Neural progenitor cell (in vitro differentiated cells): ENCODE measurements at places on chromosomes 12 and 14. TPM values are rescaled to one million over a fixed set of nuclear protein-coding genes. Genes with fewer than 3 reads are reported as not detected.

Gene POTEG
- total RNA-seq: not detected in 2 replicates

DNA sequence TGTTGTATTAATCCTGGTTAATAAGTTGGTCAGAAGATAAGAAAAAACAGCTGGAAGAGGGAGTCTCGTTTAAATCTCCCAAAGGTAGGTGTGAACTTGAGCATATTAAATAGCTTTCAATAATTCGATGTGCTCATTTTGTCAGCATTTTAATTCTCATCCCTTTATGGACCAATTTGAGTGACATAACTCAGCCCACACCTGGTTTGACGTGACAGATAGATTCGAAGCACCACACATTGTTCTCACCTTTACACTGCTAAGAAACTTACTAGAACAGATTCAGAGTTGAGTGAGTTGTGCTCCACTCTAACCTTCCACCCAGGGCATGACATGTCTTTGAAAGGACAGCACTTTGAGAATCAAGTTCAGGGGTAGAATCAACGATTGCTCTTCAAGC is 161.4 kb upstream of the GZMB start:
- no peak for DNase-seq
- no peak overlapping the region for H3K27ac ChIP-seq
- H3K27me3 ChIP-seq: no peaks in the 10 kb centered on the region
- no peak overlapping the region for H3K4me3 ChIP-seq

DNA sequence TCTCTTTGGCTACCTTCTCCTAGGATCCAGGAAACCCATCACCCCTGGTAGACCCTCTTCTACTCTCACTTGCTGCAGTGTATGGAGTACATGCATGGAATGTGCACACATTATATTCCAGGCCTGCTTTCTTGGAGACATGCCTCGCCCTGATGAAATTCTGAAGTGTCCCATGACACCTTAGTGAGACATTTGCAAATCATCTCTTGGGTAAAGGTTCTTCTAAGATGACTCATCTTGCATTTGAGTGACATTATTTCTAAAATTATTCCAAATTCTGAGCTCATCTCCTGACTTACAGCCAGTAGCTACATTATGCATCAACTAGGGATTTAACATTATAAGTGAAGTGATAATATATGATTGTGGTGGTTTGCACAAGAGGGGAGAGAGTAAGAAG is 49.8 kb downstream of the SDR9C7 start:
- no peak overlapping the region for H3K27ac ChIP-seq
- H3K4me1 ChIP-seq: no peaks in the 10 kb centered on the region
- no peaks in the 10 kb centered on the region for H3K27me3 ChIP-seq
- no peaks in the 10 kb centered on the region for H3K36me3 ChIP-seq
- H3K4me3 ChIP-seq: no peak overlapping the region

DNA sequence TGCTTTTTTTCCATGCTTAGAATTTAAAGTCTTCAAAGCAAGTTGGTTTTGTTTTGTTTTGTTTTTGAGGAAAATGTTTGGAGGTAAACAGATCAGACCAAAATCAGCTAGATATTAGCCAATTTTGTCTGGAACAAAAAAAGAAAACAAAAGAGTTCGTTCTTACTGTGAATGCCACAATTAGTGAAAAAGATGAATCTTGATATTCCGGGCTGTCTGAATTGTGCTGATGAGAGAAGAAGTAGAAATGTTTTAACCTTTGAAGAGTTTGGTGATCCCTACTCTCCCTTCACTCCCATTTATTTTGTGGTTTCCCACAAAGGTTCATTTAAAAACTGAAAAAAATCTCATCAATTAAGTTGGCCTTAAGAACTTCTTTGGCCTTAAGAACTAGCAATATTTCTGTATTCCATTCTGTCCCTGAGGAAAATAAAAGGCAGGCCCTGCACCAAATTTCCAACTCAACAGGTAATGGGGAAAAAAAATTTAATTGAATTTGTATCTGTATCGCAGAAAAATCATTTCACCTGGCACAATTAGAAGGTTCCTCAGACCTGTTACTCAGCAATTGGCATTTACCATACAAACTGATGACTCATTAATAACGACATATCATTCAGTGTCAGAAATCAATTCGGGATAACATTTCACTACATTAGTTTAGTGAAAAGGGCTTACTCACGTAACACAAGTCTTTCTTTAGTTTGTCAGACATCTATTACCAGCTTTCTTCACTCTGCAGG is 562 bp upstream of the GLIPR1L2 start:
- peak overlapping the region; percentile 51 for H3K4me3 ChIP-seq
- no peak overlapping the region for H3K27ac ChIP-seq
- no peak for DNase-seq
- no peaks in the 10 kb centered on the region for H3K27me3 ChIP-seq
- H3K4me1 ChIP-seq: no peaks in the 10 kb centered on the region

Gene VRTN
- 7.9 and 18.6 TPM in 2 replicates for total RNA-seq

- DNase-seq: peak; percentile 97
- peaks cover 23% of the 10 kb centered on the region for H3K4me1 ChIP-seq
- H3K36me3 ChIP-seq: no peaks in the 10 kb centered on the region
- peak within 1 kb of the TSS; percentile 80 for H3K4me3 ChIP-seq
- H3K27me3 ChIP-seq: no peaks in the 10 kb centered on the region
Observed at GRCh38 chr14:51651388-51652167, at the start of gene FRMD6. FRMD6 (plus strand) TSS chr14:51651910; CDS start chr14:51689837, 37,927 bp downstream.

Gene FSCB
- total RNA-seq: not detected in 2 replicates

DNA sequence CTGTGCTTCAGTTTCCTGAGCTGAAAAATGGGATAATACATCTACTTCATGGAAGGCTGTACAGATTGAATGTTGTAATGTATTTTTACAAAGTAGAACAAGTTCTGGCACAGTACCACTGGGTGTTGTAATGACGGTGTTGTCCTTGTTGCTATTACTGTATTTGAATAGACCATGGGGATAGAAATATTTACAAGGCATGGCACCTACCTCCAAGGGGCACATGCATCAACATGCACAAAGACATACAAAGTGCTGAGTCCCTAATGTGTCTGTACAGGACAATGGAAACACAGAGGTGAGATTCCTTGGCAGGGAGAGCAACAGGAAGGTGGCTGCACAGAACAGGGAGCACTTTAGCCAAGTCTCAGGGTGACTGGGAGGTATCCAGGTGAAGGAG is 930.6 kb upstream of the TMEM132C start:
- no peaks in the 10 kb centered on the region for H3K27me3 ChIP-seq
- no peak for DNase-seq
- no peak overlapping the region for H3K4me3 ChIP-seq
- no peaks in the 10 kb centered on the region for H3K36me3 ChIP-seq

DNA sequence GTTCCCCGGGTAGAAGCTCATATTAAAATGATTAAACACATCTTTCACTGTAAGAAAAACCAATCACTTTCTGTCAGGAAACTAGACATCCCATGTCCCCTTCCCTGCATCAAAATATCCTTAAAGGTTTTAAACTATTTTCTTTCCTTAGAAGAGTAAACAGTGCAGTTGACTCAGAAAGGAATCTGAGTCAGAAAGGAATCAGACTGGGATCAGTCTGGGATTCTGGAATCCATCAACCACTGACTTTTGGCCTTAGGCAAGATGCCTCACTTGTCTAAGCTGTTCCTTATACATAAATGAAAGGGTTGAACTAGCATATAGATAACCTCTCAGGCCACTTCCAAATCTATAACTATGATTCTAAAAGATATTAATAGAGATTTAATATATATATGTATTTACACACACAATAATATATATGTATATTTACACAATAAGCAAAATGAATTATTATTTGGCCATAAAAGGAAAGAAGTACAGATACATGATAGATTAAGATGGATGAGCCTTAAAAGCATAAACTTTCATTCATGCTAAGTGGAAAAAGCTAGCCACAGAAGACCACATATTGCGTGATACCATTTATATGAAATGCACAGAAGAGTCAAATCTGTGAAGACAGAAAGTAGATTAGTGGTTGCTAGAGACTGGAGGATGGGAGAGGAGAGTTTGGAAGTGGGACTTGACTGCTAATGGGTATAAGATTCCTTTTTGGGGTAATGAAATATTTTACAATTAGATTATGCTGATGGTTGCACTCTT is 114.4 kb downstream of the SLC38A1 start:
- H3K27me3 ChIP-seq: no peaks in the 10 kb centered on the region
- H3K4me1 ChIP-seq: peaks cover 13% of the 10 kb centered on the region
- no peak overlapping the region for H3K27ac ChIP-seq
- no peak for DNase-seq
- no peaks in the 10 kb centered on the region for H3K36me3 ChIP-seq
- no peak overlapping the region for H3K4me3 ChIP-seq

DNA sequence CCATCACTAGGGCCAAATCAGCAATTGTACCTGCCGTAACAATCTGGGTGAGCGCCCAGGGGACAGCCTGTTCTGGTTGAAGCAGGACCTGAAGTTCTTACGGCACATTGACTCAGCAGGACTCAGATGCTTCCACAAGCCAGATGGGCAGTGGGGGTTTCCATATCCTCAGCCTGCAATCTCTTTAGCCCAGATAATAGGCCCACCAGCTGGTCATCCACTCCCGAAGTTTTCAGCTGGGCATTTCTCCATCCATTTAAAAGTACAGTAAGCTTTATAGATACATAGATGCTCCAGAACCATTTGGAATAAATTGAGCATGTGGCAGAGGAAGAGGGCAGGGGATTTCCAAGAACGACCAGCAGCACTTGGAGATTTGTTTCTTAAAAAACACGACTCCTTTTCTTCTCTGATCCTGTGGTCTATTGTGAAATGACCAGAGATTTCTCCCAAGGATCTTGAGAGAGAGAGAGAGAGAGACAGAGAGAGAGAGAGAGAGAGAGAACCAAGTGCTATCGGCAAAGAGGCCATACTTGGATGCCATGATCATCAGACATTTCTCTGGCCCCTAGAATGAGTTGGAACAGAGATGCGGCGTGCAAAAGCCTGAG is 74.8 kb upstream of the PLXNC1 start:
- H3K4me1 ChIP-seq: peaks cover 13% of the 10 kb centered on the region
- no peak for DNase-seq
- H3K4me3 ChIP-seq: no peak overlapping the region
- H3K27ac ChIP-seq: no peak overlapping the region
- no peaks in the 10 kb centered on the region for H3K36me3 ChIP-seq
- H3K27me3 ChIP-seq: no peaks in the 10 kb centered on the region

Gene PGF
- total RNA-seq: 1.0 and 2.1 TPM in 2 replicates
